ENCODE measurements at places on chromosomes 13 and 19. TPM values are rescaled to one million over a fixed set of nuclear protein-coding genes. Genes with fewer than 3 reads are reported as not detected.

The NLRP7 gene
- not detected for polyA plus RNA-seq

The ITPKC gene
- 15.5 TPM for polyA plus RNA-seq

DNA sequence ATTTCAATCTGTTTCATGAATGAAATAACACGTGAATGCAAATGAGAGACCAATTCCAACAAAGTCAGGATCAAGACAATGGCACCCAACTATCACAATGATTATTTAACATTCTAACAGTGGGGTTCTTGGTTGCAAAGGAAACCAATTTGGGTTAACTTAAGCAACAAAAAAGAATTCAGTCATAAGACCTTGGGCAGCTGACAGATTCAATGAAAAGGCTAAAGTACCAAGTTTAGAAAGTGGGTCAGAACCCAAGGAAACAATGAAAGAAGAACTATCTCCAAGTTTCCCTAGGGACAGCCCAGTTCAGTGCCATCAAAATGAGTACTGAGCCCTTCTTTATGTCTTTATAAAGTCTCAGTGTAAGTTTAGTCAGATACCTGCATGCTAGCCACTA, 17.5 kb upstream of the SIGLEC14 start:
- DNase-seq, result no peak

DNA sequence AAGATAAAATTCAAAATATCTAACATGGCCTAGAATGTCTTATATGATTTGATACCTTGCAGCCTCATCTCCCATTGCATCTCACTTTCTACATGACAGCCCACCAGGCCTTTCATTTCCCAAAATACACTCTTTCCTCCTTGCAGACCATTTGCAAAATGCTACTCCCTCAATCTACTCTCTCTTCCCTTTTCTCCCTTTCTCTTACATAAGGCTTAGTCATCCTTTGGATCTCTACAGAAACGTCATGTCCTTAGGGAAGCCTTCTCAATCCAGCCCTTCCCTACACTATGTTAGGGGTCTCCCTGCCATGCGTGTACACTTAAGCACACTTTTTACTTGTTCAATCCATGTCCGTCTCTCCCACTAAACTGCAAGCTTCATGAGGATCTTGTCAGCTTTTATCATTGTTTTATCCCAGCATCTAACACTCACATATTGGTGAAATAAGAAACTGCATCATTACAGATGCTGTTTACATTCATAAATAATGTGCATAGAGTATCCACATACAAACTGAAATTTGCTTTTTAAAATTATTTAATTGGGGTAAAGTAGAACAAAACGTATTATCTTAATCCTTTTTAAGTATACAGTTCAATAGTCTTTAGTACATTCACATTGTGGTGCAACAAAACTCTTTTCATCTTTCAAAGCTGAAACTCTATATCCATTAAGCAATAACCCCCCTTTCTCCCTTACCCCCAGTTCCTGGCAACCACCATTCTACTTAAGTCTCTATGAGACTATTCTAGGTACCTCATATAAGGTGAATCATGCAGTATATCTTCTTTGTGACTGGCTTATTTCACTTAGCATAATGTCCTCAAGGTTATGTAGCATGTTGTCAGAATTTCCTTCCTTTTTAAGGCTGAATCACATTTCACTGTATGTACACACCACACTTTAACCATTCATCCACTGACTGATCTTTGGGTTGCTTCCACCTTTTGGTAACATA, 11.5 kb upstream of the WBP4 start:
- no peak for DNase-seq

GRCh38 chr13:114065926-114066774, 66.3 kb downstream of the RASA3 start:
- no peak for DNase-seq

- DNase-seq, result no peak
Observed at GRCh38 chr19:7287722-7288121, 6.5 kb downstream of the INSR start.

DNA sequence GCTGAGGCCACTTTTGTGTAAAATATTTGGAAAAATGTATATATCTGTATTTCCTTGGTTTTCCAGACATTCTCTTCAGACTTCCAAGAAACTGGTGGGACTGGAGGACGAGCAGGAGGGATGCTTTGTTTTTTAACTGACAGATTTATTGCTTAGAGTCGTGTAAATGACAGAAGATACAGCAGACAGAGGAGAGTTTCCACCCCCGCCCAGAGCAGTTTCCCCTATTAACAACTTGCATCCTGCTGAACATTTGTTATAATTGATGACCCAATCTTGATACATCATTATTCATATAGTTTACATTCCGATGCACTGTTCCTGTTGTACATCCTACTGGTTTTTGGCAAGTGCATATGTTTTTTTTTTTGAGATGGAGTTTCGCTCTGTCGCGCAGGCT, 7.1 kb upstream of the DOCK6 start:
- DNase-seq, result no peak

DNA sequence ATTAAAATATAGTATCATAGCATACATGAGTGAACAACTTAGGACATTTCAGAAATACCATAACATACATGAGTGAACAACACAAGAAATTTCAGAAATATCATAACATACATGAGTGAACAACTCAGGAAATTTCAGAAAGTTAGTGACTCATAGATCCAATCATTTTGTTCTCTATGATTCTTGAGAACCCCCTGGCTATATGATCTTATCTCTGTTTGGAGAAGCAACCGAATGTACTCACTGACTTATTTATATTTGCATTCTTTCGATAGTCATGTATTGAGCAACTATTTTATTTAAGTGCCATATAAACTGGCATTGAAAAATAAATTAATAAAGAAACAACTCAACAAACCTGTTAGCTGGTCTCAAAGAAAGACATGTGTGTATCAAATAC, 251.1 kb downstream of the EFNB2 start:
- DNase-seq, result no peak

DNA sequence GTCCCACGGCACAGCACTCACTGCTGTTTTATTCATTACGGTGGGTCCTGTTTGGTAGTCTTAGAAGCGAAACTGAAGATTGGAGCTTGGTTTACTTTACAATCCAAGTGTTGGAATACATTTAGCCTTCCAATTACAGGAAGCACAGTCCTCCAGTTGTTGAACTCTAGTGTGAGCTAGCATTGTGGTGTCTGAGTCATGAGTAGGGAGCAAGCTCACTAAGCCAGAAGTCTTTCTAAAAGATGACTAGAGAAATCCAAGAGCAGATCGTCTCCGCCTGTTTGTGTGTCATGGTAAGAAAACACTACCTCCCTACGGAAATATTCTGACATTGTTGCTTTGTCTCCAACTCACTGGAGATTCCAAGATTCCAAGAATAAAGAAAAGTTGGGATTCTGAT, 10.1 kb upstream of the SHISA2 start:
- DNase-seq, result no peak

Data from right renal cortex interstitium (tissue), 3 donors.